ENCODE measurements at places on chromosomes 5 and 9.

GRCh38 chr9:35000535-35001284, 11.2 kb downstream of the DNAJB5 start:
- no peak for DNase-seq

- no peak for DNase-seq
Observed at GRCh38 chr5:75412111-75412990, 75.3 kb downstream of the HMGCR start.

DNA sequence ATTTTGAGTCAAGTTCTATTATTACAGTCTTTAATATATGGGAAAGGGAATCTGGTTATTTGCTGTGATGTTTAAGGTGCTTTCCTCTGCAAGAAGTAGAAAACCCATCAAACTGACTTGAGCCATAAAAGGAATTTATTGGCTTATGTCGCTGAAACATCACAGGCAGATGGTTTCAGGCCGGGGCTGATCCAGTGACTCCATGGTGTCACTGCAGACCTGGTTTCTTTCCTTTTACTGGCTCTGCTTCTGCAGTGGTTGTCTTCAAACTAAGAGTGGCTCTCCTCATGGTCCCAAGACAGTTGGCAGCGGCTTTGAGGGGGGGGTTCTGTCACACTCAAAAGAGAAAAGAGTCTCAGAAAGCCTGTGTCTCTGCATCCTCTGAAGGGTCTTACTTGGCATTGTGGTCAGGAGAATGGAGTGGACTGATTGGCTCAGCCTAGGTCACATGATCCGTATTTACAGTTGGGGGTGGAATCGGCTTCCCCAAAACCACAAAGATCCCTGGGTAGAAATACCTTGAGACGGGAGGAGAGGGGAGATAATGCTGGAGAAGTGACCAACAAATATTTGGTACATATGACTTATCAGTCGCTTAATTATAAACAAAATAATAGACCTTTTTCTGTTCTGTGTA, 106.3 kb downstream of the DAPK1 start:
- no peak for DNase-seq

- no peak for DNase-seq
Observed at GRCh38 chr5:88108490-88109279, 160.0 kb downstream of the TMEM161B start.

- no peak for DNase-seq
Observed at GRCh38 chr9:115671236-115671962, 482.2 kb upstream of the PAPPA start.

DNA sequence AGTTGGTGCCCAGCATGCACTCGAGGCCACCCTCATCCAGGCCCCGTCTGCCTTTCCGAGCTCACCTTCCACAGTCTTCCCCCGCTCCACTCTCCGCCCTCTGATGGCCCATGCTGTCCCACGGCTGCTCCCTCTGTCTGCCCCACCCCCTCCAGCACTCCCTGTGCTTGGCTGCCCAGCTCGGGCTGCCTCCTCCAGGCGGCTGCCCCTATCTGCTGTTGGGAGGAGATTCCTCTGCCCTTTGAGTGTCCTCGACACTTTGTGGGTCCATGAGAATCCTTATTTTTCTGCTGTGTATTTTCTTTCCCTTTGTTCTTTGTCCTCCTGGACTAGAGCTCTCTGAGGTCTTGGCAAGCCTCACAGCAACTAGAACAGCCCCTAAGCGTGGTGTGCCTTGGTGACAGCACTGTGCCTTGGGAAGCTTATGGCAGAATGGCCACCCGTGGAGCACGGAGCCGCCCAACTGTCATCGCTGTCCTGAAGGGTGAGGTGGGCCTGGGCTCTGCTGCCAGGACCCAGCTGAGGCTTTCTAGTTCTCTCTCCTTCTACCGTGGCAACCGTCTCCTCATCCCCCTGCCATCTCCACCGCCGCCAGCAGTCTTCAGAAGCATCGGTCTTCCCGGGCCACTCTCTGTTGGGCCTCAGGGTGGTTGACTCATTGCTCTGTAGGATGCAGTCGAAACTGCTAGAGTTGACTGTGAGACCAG, 5.2 kb downstream of the NTMT1 start:
- no peak for DNase-seq

DNA sequence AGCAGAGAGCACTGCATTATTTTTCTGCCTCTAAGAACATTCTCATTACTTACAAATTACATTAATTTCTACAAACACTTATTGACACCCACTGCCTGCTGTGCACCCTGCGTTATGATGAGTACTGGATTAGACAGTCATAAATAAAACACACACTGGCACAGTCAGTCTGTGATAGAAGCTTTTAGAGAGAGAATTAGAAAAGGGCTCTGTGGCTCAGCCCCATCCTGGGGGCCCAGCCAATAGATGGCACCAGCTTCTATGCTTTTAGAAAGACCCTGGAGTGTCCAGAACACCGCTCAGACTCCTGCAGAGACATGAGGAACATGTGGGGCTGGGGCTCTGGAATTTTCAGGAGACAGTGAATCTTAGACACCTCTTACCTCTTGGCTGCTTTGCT, 61.0 kb upstream of the RAPGEF1 start:
- DNase-seq = no peak

- DNase-seq = no peak
Observed at GRCh38 chr9:84513473-84513872, 156.1 kb upstream of the NTRK2 start.

DNA sequence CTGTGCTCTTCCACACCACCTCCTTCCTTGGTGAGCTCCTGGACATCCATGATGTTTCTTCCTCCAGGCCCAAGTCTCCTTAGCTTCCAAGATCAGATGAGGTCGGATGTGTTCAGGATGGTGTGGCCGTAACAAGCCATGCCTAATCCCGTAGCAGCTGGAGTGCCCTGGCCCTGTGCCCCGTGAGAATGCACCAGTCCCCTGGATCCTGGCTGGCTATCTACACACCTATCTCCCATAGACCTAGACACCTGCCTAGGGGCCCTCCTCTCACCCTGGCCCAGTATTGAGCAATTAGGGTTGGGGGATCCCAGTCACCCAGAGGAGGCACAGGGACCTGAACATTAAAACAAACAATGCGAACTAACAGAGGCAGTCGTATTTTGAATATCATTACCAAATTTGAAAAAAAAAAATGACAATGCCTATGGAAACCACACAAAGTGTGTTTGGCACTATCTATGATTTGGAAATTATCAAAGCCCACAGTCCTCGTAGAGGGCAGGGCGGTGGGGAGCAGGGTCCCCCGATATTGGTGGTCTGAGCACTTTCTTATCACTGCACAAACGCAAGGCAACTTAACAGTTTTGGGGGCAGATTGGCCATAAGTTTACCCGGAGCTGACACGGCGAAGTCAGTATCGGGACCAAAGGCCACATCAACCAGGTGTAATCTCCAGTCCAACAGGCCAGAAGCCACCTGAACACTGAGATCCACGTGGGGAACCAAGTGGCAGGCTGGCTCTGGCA, 13.2 kb downstream of the ENG start:
- DNase-seq = no peak

DNA sequence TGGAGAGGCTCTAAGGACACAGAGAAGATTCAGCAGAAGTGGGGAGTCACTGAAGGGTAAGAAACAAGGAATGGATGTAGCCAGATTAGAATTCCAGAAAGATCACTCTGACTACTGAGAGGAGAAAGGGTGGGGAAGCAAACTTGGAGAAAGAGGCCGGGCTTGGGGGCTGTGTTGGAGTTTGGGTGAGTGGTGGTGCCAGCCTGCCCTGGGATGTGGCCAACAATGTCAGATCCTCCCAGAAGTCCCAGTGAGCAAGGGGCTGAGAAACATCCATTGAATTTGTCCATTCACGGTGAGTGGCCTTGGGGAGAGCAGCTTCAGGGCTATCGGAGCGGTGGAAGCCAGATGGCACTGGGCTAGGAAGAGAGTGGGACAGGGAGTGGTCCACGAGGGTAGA, 60.4 kb downstream of the COL15A1 start:
- no peak for DNase-seq

- no peak for DNase-seq
Observed at GRCh38 chr5:121164632-121165031, 687.0 kb upstream of the FTMT start.

DNA sequence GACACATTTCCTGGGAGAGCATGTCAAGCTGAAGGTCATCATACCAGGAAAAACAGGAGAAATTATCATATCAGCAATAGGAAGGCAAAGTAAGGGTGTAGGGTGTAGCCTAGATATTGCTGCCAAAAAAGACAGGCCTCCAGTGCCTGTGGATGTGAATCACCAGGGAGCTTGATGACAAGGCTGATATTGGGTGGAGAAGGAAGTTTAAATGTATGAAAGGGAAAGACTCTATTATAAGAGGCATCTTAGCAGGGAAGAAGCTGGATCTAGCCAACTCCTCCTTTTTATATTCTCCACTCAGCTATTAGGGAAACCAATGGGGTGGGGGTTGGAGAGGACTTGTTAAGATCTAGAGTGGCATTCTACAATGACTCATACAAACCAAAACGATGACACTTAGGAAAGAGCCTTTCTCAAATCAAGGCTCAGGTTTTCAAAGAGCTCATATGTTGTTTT, 13.4 kb upstream of the TXNDC8 start:
- DNase-seq = no peak

GRCh38 chr5:79800979-79801827, 111.6 kb downstream of the CMYA5 start:
- DNase-seq = peak; percentile 81

DNA sequence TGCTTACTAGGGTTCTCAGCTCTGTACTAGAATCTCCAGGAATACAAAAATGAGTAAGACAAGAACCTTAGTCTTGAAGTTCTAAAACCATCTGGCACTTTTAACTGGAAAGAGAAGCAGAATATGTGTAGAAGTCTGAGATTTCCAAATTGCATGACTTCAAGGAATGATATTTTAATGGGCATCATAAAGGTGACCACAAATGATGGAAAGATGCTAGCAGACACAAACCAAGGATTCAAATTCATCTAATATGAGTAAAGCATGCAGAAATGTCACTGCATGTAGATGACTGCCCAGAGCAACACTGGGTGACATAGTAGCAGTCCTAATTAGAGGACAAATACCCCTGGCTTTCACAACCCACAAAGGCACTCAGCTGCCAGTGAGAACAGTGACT, 117.2 kb downstream of the RPS23 start:
- DNase-seq = no peak

- no peak for DNase-seq
Observed at GRCh38 chr5:143779506-143779905, 32.5 kb upstream of the HMHB1 start.

DNA sequence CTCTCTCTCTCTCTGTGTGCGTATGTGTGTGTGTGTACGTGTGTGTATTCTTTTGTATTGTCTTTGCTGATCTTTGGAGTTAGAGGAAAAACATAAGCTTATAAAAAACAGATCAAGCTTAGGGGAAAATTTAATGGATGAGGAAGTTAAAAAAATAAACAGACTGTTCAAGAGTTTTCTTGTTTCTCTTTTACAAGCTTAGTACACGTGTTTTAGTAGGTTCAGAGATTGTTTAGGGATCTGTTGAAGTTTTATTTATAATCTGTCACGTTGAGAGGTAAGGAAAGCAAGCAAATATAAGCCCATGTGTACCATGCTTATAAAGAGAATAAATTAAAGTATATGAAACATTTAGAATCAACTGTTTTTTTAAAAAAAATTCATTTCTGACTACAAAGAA, 1470.3 kb upstream of the NUDT12 start:
- DNase-seq = no peak

DNA sequence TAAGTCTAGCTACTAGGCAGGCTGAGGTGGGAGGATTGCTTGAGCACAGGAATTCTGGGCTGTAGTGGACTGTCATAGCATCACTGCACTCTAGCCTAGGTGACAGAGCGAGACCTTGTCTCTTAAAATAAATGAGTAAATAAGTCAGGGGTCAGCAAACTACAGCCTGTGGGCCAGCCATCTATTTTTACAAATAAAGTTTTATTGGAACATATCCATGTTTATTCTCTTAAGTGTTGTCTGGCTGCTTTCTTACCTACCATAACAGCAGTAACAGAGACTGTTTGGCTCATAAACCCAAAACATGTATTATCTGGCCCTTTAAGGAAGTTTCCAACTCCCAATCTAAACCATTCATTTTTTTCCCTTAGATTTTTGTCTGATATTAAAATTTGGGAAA, 29.6 kb downstream of the DIMT1 start:
- DNase-seq = no peak

DNA sequence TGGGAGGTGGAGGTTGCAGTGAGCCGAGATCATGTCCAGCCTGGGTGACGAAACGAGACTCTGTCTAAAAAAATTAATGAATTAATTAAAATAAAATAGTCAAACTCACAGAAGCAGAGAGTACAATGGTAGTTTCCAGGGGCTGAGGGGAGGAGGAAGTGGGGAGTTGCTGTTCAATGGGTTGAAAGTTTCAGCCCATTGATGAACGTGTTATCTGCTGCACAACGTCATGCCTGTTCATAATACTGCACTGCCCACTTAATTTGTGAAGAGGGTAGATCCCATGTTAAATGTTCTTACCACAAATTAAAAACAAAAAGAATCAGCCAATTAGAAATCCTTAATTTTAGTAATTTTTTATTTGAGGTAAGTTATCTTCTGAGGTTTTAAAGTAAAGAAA, 16.4 kb upstream of the RUFY1 start:
- DNase-seq = no peak

DNA sequence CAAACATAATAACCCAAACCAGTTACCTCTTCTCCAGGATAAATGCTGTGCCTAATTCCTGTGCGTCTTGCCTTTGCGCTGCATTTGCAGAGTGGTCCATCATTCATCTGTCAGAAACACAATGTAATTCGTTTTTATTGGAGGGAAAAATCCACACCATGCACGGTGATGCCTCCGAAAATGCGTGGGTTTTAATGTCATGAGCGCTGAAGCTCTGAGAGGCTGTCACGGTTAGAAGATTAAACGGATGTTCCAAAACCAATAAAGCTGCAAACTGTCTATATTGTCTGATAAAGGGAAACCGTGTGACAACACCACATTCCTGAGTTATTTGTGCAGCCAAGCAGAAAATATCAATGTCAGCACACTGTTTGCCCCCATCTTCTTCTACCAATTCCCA, 27.4 kb downstream of the DROSHA start:
- DNase-seq = no peak

DNA sequence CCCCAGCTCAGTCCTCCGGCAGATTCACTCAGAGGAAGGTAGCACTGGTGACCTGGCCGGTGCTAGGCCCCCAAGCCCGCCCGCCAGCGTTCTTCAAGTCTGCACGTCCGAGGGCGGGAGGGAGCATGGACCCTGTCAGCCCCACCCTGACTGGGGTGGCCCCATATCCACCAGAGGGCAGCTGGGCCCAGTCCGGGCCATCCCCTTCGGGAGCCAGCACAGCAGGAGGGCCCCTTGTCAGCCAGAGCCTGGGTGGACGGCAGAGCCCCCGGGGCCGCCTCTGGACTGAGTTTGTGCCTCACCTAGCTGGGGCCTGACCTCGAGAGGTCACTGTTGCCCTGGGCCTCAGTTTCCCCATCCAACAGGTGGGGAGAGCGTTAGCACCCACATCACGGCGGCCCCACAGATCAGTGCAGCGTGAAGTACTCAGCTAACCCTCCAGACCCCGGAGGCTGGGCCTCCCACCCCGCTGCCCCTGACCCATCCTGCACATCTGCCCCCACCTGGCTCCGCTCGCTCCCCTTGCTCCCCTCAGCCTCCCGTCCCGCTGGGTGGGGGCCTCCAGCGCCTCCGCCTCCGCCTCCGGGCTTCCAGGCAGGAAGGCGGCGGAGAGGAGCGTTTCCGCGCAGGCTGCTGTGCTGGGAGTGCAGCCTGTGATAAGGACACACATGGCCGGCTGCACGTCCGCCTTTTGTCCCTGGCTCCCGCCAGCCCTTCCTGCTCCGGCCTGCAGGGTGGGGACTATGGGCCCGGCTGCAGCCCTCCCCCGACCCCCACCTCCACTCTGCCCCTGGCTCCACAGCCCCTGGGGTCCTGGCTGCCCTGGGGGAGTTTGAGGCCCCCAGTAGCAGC, 16.6 kb upstream of the EGFL7 start:
- no peak for DNase-seq
